ENCODE measurements at places on chromosomes 5 and 9.

DNA sequence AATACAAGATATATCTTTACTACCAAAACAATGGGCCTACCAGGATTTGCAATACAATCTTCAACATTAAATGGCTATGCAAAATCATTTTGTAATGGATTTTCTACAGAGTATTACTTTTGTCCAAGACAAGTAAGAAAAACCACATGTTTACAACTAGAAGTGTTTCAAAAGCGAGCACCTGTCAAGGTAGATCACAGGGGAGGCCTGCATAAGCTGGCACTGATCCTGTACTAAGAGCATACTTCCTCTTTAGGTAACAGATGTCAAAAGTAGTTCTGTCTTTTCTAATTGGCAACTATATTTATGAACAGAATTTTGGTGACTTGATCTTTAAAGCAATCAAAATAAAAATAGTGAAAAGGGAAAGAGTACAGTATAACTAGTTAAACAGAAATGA, 249.0 kb downstream of the MLLT3 start:
- no peak for DNase-seq

DNA sequence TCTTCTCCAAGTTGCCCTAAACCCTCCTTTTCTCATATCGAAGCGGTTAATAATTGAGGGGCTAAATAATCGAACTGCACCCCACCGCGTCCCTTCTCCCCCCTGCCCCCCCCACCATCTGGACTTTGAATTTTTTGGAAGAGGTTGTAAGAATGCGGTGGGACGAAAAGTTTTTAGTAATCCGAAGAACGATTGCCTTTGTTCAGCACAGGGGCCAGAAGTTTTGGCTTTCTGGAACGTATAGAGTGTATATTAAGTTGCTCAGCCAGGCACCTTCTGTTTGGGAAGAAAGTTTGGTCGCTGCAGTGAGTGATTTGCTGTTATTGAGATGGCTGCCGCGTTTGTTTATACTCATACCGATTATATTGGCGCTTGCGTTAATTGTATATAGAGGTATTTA, 518 bp downstream of the ERBIN start:
- peak; percentile 35 for DNase-seq

- DNase-seq = no peak
Observed at GRCh38 chr5:135173662-135174290, 139.7 kb upstream of the PITX1 start.

DNA sequence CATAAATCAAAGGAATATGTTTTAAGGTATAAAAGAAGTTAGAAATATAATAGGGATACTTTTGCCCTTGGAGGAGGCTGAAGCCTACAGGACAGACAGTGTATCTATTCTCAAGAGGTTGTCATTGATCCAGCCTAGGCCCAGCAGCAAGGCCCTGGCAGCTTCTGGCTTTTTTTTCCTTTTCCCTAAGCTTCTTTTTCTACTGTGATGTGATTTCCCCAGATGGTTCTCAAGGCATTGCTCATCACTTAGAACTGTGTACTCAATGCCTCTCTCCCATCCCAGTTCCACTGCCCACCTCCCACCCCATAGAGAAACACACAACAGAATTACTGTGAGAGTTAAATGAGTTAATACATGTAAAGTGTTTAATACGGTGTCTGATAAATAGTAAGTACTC, 88.6 kb downstream of the SLC44A1 start:
- no peak for DNase-seq

DNA sequence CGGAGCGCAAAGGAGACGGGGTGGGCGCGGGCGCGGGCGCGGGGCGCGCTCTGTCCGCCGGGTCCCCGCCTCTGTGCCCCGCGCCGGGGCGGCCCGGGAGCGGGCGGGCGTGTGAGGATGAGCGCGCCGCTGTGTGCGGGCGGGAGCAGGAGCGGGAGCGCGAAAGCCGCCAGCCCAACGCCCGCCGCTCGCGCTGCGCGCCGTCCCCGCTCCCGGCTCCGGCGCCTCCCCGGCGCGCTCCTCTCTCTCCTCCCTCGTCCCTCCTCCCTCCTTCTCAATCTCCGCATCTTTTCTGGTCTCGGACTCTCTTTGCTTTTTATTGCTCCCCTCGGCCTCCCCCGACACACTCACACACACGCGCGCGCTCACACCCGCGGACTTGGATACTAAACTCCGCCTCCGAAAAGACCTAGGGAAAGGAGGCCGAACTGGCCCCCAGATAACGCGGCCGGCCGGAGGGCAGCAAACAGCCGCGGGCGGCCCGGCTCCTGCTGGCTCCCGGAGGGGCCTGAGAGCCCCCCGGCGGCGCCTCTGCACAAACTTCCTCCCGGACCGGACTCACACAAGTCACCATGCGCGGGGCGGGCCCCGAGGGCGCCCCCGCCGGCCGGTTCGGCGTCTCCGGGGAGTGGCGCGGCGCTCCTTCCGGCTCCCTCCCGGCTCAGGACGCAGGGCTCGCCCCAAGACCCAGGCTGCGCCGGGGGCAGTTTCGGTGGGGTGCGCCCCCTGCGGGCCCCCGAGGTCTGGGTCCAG, at the start of gene FIBCD1:
Gene FIBCD1, minus strand, starts transcription at position 596 of the 753 bp plus-strand sequence. CDS start 640 bp downstream, outside the sequence.
- no peak for DNase-seq

DNA sequence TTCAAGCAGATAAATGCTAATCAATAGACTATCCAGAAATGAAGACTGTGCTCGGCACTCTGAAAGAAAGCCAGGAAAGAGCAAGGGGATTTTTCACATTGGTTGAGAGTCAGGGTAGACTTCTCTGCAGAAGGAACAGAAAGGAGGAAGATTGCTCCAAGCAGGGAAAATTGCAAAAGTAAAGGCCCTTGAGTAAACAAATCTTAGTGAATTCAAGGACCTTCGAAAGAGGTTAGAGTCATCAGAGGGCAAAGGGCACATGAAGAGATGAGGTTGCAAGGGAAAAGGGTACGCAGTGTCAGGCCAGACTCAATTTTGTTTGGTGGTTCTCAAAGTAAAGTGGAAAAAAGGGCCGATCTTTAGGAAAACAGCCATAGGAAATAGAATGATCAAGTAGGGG, 157.6 kb upstream of the RAI14 start:
- DNase-seq = no peak

- no peak for DNase-seq
Observed at GRCh38 chr9:84371737-84372136, 31.2 kb upstream of the SLC28A3 start.

DNA sequence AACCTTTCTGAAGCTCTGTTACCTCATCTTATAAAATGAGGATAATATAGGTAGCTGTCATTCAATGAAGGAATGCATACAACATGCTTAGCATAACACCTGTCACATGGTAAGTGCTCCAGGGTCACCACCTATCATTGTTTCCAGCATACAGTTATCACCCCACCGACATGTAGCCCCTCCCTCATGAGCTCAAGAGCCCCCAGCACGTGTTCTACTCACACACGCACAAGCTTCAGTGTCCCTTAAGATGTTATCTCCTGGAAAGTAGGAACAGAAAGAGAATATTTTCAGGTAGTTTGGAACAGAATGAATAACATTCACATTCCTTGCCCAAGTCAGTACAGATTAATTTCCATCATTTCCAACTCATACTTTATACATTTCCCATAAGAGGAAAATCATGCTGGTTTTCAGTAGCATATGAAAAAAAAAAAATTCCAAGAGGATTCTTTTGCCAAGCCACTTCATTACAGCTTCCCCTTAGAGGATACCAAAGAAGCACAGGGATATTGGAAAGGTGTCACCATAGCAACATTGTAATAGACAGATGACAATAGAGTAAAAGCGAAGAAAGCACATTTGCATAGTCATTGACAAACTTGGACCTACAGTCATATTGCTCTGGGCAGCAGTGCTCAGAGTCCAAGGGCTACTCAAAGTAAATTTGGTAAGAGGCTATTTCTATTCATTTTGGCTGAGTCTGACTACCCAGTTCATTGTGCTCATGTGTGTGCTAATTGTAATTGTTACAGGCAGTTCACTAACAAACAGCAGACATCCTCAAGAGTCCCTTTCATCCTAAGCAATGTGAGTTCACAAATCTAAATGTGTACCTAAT, 1.5 kb upstream of the MOB3B start:
- no peak for DNase-seq

DNA sequence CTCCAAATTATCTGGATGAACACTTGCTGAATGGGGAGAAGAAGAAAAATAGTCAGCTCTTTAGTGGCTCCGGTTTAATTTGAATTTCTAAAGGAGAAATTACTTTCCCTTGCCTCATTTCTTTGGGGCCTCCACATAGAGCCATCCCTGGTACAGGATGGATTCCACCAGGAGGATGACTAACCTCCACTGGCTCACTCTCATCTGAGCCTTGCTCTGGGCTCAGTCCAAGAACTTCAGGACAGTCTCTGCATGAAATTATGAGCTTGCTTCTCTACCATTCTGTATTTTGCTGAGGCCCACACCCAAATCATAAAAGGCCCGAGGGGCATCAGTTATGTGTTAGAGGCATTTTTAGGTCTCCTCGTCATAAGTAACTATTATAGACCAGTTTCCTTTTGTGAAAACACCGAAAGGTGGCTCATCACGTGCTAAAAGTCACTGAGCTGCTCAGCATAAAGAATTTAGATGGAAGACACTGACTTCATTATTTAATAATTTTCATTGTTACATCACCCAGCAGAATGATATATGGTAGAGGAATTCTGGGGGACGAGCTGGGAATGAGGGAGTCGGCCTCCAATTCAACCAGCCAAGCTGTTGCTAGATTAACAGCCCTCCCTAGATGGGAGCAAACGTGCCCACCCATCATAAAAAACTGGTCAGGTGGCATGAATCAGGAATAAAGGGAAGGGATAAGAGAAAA, 222.1 kb downstream of the TARS1 start:
- DNase-seq = no peak

GRCh38 chr9:116269250-116269649, 115.7 kb downstream of the PAPPA start:
- DNase-seq = no peak

DNA sequence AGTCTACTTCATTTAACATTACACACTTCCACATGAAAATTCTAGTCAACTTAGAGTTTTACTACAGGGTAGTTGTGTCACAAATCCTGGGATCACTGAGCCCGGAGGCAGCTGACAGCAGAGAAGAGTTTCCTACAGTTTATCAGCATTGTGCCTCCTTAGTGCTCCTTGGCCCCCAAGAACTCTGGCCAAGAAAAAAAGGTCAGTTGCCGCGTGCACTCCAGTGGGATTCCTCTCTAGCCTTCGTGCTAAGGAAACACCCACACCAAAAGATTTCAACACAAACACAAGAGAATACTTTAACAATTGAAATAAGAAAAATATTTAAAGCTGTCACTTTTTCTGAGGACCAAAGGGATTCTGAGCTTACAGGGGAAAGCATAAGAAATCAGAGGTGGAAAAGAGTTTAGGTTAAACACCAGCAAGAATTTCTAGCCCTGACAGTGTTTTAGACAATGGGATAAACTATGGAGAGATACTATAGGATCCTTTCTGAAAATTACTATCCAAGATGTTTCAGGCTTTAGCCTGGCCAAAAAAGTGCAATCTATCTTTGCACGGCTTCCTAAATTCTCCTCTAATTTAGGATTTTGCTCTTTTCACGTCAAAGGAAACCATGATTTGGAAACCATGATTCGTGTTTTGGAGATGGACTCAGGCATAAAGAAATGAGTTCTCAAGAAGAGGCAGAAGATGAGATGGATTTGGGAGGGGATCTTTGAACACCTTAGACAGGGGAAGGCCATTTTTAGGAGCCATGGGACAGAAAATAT, 606.8 kb downstream of the RAB3C start:
- DNase-seq = no peak

GRCh38 chr5:169801781-169802180, 164.7 kb downstream of the DOCK2 start:
- no peak for DNase-seq

DNA sequence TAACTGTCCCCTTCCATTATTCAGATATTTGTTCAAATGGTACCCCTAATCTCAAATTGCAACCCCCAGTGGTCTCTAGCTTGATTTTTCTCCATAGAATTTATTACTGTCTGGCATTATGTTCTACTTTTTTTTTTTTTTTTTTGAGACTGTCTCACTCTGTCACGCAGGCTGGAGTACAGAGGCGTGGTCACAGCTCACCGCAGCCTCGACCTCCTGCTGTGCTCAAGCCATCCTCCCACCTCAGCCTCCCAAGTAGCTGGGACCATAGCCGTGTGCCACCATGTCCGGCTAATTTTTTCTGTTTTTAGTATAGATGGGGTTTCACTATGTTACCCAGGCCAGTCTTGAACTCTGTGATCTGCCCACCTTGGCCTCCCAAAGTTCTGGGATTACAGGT, 2.0 kb upstream of the REEP5 start:
- DNase-seq = no peak

DNA sequence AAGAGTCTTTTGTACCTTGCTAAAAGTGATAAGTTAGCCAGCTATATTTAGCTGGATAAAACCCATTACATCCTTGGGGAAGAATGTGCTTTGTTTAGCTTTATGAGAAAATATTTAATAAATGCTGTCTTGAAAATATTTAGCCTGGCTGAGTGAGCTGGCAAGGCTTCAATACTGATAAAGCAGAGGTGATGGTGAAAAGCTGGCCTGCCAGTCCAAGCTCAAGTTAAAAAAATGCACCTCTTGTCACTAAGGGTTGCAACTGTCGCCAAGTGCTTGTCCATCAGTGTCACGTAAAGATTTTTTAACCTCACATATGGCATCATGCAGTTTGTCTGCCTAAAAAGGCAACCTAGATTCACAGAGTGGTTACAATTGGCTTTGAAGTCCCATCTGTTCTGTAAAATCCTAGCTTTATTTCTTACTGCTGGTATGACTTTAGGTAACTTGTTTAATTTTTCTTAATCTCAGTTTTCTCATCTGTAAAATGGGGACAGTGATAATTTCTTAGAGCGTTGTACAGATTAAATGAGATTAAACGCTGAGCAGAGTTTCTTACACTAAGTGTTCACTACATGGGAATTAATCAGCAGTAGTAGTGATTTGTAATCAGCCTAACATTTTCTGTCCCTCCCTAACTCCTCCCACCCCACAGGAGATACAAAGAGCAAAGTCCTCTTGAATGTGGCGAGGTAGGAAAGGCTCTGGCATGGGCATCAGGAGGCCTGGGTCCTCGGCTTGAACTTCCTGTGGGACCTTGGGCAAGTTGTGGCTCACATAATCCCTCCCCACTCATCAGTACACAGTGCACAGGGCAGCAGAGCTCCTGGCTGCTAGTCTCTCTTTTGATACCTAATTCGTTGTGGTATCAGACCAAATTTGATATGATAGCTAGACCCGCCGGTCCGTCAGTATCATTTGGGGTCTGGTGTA, 48.7 kb downstream of the PIK3R1 start:
- no peak for DNase-seq

- DNase-seq = no peak
Observed at GRCh38 chr5:68405784-68406743, 190.5 kb downstream of the PIK3R1 start.

DNA sequence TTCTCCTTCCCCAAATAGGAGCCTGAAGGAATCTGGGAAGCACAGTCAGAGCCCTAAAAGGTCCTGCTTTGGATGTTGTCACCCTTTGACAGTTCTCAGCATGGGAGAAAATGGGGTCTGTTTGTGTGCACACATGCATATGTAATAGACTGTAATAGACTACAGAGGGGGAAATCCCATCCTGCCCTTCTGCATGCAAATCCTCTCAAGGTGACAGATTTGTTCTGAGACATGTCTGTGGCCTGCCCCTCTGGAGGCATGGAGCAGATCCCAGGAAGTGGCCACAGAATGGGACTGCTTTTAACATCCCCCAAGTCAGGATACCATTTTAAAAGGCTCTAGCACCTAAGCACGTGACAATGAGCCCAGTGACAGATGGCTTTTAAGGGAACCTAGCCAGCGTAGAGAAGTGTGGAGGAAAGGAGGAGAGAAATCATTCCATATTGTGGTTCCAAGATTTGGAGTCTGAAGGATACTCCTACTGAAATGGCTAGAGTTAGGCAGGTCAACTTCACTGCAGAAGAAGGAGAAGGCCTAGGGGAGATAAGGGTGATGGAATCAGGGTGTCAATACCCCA, 483.5 kb downstream of the SPOCK1 start:
- no peak for DNase-seq

- no peak for DNase-seq
Observed at GRCh38 chr5:110916381-110917049, 155.0 kb upstream of the TSLP start.
